NCI-H146 (cell line): ENCODE measurements at places on chromosomes 12 and 14.

DNA sequence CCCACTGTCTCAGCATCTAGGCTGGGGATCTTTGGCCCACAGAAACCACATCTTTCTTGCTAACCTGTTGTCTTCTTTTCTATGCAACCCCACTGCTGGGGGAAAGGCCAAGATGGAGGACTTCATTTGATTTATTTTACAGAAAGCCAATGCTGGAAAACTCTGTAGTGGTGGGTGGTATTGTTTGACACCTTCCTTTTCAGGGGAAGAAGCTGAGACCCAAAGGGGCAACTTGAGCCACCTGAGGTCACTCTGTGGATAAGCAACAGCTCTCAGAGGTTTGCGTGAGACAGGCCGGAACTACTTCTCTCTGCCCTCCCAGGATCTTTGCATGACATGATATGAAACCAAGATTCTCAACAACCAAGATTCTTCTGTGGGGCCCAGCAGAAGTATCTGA lies 645.2 kb downstream of the VRK1 start:
- DNase-seq = no peak

GRCh38 chr14:66624336-66624937 lies 116.5 kb downstream of the GPHN start:
- no peak for DNase-seq

- peak; percentile 45 for DNase-seq
Measured at GRCh38 chr14:69711065-69711464, 55.9 kb upstream of the SRSF5 start.

- DNase-seq = peak; percentile 80
Measured at GRCh38 chr14:100552524-100553125, 34.6 kb downstream of the BEGAIN start.

- DNase-seq = no peak
Measured at GRCh38 chr14:55038708-55039107, 11.7 kb downstream of the SOCS4 start.

- no peak for DNase-seq
Measured at GRCh38 chr12:67524861-67525616, 123.5 kb upstream of the DYRK2 start.

DNA sequence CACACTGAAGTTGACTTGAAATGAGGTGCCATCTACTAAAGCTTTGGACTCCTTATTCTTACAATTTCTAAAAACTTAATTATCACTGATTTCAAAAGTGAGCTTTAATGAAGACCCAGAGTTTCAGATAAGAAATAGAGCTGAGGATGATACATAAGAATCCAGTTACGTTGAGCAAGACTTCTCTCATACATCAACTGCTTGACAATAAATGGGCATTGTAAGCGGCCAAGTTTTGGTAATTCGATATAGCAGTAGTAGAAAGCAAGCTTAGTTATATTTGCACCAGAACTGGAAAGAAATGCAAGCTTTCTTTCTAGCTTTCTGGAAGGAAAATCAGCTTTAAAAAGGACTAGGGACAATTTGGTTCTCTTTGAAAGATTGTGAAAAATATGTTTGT lies 1359.6 kb downstream of the FSCB start:
- no peak for DNase-seq

DNA sequence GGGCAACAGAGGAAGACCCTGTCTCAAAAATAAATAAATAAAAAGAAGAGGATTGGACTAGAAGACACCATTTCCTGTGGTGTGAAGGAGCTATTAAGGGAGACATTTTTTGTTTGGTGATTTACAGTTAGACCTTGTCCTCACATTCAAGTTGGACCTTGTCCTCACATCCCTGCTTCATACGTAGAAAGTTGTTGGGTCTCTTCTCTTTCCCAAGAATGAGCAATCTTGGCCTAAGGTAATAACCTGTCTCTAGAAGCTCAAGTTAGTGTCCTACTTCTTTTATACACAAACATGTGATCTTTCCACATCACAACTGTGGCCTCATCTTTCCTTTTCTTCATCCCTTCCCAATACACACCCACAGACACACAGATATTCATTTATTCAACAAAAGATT lies 13.0 kb downstream of the APOLD1 start:
- no peak for DNase-seq

- peak; percentile 98 for DNase-seq
Measured at GRCh38 chr14:103626146-103626850, 2.7 kb upstream of the KLC1 start.
